ENCODE measurements at places on chromosomes 5 and 9.

GRCh38 chr9:131402073-131402472, 8.2 kb downstream of the PRRC2B start:
- DNase-seq = no peak

DNA sequence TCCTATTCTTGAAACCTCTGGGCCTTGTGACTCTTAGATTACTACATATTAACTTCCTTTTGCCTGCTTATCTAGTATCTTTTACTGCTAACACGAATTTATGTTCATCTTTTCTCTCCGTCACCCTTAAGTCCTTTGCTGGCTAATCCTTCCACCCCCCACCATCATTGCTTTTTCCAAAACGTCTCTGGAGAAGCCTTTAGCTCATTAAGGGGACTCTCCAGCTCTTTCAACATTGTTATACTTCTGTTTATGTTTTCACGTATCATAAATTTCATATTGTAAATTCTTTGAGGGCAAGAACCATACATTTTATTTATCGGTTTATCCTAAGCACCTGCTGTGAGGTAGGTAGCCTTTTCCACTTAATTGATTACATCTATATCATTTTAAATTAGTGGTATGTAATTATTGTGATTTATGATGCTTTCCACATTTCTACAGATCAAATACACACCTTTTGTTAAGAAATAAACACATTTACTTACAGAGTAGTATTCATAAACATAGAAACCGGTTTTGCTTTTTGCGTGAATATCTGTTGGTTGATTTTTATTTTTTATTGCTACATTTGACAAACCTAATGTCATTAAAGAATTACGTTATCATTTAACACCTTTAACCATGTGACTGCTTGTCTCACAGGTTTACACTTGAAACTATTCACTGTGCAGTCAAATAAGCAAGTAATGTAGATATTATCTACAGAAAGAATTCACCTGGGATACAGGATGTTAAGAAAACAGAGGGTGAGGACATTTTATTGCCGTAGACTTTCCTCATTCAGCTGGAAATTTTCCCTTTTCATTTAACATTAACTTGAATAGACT, 15.4 kb upstream of the SNX2 start:
- no peak for DNase-seq

DNA sequence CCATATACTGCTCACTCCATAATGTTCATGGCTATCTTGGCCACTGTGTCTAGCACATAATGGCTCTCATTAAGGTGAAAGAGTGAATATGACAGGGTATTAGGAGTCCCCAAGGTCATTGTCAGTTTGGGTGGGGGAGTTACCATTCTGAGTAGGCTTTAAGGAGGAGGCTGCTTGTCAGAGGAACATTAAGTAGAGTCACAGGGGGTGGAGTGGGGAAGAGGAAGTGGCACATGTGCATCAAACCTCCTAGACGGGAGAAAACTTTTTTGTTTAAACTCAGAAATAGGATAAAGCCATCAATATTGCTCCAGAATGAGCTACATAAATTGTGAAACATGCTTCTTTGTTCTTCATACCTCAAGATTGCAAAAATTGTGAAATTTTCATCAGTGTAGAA, 45.5 kb downstream of the DAB2IP start:
- peak; percentile 24 for DNase-seq

- DNase-seq = no peak
Measured at GRCh38 chr5:4735261-4735660, 404.9 kb upstream of the ADAMTS16 start.

GRCh38 chr9:95383185-95383676, 65.7 kb upstream of the FANCC start:
- no peak for DNase-seq

DNA sequence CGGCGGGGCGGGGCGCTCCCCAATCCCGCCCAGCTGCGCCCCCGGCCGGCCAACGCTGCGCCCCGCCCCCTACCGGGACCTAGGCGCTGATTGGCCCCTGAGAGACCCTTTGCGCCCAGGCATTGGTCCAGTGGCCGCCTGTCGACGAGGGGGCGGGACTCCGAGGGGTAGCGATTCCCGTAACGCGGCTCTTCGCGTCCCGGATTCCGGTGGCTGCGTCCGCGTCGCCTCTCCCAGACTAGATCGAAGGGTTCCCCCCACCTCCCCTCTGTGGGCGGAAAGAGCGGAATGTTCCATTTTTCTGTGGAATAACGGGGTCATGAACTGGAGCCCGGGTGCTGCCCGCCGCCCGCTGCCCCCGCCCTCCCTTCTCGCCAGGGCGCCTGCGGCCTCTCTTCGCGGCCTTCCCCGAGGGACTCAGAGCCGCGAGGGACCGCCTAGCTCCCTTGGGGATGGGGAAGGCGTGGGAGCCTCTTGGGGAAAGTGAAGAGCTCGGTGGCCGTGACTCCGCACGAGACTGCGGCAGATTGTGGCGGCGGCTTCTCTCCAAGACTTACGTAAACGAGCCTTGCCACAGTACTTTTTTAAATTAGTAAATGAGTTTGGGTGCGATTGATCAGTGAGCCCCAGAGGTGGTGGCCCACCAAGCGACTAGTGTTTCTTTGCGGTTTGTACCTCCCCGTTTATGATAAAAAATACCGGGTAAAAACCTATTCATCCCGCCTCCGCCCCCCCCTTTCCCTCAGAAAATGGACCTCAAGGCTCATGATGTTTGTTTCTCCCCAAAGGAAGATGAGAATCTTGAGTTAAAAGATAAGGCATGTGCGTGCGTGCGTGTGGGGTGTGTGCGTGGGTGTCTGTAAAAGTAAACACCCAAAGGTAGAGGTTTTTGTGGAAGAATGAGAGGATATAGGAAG, 493 bp upstream of the IL6ST start:
- DNase-seq = peak; percentile 92

GRCh38 chr5:76252437-76252836, 150.6 kb upstream of the IQGAP2 start:
- DNase-seq = no peak

DNA sequence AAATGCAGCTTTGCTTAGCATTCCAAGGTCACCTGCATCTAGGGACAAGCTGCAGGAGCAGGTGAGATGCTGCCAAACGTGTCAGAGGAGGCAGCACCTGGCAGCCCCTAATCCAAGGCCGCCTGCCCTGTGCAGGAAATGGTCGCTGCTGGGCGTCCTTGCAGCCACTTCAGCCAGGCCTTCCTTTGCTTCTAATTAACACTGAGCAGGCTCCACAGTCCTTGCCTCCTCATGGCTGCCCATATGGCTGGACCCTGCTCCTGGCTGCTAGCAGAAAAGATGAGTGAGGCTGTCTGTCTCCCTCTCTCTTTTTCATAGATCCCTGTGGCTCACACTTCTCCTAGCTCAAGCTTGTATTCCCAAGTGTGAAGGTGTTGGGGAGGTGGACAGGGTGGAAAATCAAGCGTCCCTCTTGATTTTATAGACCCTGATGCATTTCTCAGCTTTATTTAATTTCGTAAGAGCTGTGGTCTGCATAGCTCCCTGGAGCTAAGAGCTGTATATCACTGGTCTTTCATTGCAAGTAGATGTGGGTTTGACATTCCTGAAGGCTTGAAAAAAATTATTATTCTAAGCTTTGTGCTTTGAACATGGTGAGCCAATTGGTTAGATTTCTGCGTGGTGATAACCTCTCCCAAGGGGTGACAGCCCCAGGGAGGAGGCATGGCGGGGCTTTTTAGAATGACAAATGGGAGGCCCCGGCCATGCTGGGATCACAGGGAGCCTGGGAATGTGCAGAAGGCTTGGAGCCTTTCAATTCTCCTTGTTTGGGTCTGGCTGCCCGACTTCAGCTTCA, 193.8 kb downstream of the SLIT3 start:
- DNase-seq = no peak

DNA sequence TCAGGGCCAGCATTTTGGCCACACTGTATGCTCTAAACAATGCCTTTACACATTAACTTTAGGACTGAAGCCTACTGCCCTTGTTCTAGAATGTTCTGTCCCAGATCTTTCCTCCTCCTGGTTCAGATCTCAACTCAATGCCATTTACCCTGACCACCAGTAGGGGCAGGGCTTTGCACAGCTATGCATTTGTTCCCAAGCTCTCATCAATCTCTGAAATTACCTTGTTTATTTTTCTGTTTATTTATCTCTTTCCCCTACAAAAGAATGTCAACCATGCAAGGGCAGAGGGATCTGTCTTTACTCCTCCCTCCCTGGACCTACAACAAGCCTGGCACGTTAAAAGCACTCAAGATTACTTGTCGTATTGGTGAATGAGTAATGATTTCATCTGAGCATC, 612.9 kb downstream of the BNC2 start:
- no peak for DNase-seq
